ENCODE measurements at places on chromosomes 5 and 9.

DNA sequence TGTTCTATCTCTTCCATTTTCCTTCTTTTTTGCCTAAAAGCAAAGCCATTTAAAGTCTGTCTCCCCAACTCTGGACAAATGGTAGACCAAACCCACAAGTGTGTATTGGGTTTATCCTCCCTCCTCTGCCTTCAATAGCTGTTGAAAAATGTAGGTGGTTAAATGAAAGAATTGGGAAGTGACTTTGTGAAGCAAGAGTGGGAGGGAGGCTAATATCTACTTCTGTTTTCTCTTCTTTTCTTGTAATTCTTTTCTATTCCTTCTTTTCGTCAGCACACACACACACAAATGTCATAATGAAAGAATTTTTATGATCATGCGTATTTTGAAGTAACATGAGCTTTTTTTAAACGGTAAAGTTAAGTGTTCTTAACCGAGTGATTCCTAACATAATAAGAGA lies 3.8 kb downstream of the CCDC152 start:
- no peak for DNase-seq

- DNase-seq: no peak
Measured at GRCh38 chr5:602466-603035, 9.6 kb upstream of the CEP72 start.

GRCh38 chr5:170200876-170201275 lies 31.9 kb upstream of the C5orf58 start:
- no peak for DNase-seq

DNA sequence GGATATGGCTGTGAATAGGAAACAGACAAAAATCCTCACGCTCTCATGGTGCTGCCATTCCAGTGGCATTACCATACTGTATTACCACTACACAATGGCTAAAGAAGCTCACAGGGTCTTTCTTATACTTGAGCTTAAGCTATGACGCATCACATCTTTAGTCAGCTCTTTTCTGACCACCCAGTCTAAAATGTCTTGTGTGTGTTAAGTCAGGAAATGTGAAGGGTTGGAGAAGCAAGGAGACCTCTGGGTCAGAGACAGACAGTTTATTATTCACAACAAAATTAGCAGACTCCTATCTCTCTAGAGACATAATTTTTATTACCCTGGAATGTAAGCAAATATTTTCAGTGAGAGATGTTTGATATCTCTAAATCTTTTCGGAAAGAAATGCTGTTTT lies 1583.2 kb upstream of the WWC1 start:
- DNase-seq: no peak

GRCh38 chr5:173890195-173890991 lies 2.2 kb downstream of the CPEB4 start:
- no peak for DNase-seq

- DNase-seq: no peak
Measured at GRCh38 chr5:33840927-33841547, 50.8 kb downstream of the ADAMTS12 start.

GRCh38 chr5:43421450-43422133 lies 9.4 kb upstream of the CCL28 start:
- DNase-seq: no peak

- no peak for DNase-seq
Measured at GRCh38 chr5:94788527-94788926, 170.1 kb downstream of the SLF1 start.

- no peak for DNase-seq
Measured at GRCh38 chr9:109248133-109248581, 72.7 kb downstream of the EPB41L4B start.

DNA sequence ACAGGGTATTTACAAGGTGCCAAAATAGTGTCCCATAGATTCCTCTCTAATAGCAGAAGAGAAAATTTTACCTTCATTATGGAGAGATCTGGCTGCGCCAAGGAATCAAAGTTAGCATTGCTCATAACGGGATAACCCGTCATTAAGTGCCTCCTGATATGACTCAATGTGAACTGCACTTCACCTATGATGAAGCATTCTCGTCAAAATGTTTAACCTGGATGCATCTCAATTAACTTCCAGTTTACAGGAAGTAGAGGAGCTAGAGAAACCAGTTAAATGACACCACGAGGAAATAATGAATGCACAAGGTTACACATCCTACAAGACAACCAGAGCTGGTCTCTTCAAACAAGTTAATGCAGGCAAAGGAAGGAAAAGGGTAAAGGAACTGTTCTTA lies 17.2 kb downstream of the FBXW11 start:
- DNase-seq: no peak

DNA sequence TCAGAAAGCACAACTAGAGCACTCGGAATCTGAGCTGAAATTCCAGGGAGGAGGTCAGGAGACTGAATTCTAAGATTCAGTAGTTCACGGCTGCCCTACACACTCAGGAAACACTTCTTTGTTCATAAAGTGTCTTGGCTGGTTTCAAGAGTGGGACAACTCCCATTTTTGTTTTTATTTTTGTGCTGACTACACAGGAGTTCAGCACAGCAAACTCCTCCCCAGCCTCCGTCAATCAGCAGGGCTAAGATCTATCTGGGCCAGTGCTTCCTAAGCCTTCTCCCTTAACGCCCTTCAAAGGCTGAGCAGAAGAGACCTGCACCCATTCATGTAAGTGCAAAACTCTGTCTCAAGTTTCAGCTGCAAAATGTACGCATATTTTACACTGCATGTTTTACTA lies 250.1 kb downstream of the CRB2 start:
- no peak for DNase-seq

- DNase-seq: no peak
Measured at GRCh38 chr9:137619240-137620047, 639 bp downstream of the EHMT1 start.

GRCh38 chr5:133049726-133050048 lies 2.1 kb upstream of the HSPA4 start:
- no peak for DNase-seq

DNA sequence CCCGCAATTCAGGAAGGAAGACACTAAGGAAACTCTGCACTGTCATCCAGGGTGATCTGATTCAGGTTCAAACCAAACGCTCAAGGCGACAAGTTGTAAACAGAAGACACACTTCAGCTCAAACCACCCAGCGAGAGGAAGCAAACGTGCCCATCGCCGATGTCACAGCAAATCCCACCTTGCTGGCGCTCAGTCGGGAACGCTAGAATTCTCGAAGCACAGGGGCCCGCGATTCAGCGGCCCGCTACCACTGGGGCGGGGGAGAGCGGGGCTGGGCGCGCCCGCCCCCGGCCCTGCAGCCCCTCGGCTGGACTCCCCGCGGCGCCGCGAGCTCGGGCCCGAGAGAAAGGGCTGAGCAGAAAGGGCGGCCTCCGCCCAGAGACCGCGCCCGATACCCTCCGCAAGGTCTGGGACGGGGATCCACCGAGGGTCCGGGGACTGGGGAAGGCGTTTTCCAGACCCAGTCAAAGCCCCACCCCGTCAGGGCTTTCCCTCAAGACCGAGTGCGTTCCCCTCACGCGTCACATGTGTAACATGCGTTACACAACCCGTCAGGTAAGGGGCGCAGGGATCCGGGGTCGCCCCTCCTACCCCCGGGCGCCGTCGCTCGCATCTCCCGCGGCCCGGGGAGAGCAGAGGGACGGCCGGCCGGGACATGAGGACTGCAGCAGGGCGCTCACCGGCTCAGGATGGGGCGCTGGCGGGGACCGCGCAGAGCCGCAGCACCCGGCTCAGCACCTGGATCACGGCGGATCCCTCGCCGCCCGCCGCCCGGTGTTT lies 469 bp downstream of the AGTPBP1 start:
- DNase-seq: peak; percentile 23

- no peak for DNase-seq
Measured at GRCh38 chr5:56677690-56678305, 137.6 kb upstream of the MAP3K1 start.

DNA sequence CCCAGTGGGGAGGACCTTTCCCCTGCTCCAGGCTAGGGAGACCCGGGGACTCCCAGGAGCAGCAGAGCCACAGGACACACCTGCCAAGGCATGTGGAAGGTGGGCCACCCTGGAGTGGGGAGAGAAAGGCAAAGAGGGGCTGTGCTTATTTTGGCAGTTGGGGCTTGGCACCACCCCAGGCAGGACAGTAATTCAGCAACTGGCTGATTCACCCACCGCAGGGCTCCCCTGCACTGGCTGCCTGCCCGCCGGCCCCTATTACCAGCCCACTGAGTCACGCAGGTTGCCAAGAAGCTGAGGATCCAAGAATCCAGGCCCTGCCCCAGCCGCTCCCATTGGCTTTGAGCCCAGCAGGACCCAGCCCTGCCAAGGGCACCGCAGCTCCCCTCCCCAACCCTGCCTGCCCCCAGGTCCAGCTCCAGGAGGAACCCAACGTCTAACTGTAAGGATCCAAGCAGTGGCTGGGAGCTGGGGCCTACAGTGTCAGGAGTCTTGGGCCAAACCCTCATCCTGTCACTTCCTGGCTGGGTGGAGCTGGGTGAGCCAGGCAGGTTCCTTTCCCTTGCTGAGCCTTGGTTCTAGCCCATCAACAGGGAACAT lies 14.2 kb upstream of the RALGDS start:
- no peak for DNase-seq
